Stimulated activated CD8-positive, alpha-beta memory T cell treated with anti-CD3 and anti-CD28 coated beads, Interleukin-4, amount 100 ng/mL, for 48 hours (primary cell): ENCODE measurements at places on chromosomes 6 and 20.

DNA sequence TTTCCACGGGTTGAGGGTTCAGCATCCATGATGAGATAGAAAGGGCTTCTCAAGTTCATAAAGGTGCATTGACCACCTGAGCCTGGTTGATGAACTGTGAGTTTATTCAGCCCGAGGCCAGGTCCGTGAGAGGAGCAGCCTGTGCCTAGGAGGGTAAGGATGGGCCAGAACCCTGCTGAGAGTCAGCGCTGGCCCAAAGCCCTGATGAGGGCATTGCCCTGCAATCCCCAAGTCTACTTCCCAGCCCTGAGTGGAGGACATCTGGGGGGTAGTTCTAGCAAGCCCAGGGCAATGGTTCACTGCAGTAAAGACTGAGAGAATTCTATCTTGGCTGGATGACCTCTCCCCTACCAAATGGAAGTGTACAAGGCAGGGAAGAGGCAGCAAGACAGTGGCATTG, 123.3 kb upstream of the NXT1 start:
- DNase-seq, result no peak

- DNase-seq, result no peak
Observed at GRCh38 chr6:2257363-2257762, 12.0 kb upstream of the GMDS start.

- DNase-seq, result no peak
Observed at GRCh38 chr6:106546691-106547414, 82.4 kb downstream of the RTN4IP1 start.

DNA sequence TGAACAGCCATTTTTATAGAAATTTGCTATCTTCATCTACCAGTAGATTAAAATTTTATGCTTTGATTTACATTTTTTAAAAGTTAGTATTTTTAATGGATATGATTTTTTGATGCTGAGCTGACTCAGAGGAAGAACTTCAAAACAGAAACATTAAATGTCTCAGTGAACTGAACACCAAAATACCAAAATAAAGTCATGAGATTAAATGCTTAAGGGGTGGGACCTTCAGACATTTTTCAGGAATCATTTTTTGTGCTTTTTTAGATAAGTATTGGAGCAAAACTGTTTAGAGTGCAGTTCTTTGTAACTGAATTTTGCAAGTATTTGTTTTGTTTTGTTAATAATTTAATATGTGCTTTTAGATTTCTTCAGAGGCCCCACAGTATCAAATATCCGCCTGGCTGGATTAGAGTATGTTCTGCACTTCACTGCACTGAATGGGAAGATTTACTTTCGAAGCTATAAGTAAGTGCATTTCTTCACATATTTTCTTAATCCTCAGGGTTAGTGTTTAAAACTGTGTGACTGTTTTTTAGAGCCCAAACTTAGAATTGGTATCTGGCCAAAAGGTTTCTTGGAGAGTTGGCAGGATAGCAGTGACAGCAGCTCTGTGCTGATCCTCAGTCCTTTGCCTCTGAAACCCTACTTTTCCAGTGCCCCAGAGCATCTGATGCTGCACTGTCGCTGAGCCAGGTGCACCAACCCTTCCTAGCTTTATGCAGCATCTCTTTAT, 33.7 kb downstream of the RPF2 start:
- DNase-seq, result no peak

DNA sequence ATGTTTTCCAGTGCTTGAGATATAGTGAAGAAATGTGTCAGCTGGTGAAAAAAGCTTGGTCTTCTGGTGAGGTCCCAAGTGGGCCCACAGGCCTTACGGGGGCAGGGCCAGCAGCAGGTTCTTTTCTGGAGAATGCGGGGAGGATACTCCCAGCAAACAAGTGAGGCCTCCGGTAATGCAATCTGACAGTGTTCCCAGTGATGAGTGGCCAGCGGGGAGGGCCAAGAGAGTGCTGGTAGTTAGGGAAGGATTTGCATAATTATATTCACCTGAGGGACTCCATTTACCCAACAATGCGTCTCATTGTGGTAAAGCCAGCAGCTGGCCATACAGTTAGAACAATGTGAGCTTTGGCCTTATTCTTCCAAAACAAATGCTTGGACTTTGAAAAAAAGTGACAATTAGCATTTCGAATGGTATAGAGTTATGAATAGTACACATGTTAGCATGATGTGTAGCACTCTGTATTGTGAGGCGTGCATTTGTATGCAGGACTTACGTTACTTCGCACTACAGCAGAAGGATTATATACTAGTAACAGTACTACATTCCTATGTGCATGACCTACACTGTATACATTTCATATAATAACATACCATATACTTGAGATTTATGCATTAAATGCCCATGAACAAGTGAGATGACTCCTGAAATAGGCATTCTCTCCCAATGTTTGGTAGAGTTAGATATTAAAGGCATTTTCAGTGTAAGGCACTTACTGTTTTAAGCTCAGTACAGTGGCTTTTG, 69.8 kb downstream of the MYB start:
- DNase-seq, result no peak

DNA sequence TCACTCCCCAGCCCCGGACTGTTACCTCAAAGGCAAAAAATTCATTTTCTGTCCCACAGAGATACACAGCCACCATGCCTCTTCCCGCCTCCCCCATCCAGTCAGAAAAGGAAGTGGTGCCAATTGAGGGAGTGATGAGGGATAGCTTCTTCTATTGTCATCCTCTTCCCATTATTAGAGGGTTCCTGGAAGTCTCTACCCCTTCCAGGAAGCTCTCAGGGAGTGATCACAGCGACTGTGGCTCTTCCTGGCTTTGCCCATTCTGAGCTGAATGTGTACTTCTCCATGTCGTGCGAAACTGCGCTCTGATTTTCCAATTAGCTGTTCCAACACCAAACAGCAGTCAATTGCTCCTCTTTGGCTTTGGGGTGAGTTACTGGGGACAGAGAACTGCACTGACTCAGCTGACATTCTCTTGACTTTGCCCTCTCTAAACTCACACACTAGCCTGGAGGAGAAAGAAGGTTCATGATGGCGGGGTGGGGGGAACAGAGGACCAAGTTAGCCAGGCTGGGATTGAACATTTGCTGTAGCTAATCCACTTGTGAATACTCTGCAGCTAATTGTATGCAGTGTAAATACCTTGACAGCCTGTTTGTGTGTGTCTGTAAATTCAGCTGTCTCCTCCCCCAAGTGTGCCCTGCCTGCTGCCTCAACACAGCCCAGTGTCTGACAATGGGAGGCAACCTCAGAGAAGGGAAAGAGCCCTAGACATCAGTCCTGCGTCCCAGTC, 2.4 kb upstream of the MDGA1 start:
- DNase-seq, result no peak

DNA sequence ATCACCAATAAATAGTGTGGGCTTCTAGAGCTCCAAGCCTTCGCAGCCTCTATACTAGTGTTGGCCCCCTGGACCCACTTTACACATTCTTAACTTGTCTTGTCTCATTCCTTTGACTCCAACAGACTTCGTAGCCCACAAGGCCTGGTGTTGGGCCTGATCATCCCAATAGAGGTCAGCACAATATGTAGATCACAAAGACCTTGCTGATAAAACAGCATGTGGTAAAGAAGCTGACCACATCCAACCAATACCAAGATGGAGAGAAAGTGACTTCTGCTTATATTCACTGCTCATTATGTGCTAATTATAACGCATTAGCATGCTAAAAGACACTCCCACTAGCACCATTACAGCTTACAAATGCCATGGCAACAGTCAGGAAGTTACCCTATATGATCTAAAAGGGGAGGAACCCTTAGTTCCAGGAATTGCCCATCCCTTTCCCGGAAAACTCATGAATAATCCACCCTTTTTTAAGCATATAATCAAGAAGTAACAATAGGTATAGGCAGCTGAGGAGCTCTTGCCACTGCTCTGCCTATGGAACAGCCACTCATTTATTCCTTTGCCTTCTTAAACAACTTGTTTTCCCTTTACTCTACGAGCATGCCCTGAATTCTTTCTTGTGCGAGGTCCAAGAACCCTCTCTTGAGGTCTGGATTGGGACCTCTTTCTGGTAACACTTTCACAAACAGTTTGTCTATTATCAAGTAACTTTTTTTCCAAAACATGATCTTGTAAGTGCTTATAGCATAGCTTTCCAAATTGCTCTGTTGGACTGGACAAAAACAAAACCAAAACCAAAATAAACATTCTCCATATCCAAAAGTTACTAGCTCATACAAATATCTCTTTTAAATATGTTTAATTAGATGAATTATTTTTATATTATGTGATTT, 54.6 kb upstream of the ECHDC1 start:
- DNase-seq, result no peak

DNA sequence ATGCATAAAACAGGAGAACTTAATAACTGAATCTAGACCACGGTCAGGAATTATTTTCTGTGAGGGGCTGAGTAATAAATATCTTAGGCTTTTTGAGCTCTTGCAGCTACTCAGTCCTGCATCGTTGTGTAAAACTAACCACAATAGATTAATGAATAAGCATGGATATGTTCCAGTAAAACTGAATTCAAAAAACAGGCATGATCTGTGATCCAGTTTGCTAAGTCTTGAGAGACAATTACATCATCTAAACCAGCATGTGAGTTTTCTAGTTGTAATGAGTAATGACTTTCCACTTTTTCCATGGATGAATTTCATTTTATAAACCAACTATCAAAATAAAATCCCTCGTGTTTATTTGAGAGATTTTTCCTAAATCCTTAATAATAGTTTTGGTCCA, 336.8 kb downstream of the RFPL4B start:
- DNase-seq, result no peak

DNA sequence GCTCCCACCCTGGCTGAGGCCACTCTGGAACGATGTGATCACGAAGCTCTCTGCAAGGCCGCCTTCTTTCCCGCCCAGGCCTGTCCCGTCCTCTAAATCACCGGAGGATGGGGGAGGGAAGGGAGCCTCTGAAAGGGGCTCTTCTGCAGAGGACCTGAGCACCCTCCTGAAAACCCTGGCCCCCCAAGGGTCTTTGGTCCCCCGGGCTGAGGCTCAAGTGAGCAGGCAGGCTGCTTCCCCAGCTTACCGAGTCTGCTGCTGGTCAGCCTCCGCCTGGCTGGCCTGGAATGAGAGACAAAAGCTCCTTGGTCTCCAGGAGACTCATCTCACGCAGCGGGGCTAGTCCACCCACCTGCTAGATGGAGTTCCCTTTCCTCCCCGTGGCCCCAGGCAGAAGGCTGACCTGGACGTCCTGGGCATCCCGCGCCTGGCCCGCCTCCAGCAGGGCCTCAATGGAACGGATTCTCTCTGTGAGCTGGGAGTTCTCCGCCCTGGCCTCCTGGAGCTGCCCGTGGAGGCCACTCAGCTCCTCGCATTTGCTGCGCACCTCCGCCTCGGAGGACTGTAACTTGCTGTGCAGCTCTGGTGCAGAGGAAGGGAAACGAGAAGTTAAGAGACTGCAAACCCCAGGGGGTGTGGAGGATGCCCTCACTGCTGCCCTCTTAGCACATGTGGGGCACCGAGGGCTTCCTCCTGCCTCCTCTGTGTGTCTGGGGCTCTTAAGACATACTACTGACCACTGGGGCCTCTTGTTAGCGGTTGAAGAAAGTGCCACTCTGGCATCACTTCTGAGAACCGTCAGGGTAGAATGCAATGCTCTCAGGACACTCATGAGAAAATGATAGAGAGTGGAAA, 54.7 kb downstream of the RRBP1 start:
- no peak for DNase-seq

DNA sequence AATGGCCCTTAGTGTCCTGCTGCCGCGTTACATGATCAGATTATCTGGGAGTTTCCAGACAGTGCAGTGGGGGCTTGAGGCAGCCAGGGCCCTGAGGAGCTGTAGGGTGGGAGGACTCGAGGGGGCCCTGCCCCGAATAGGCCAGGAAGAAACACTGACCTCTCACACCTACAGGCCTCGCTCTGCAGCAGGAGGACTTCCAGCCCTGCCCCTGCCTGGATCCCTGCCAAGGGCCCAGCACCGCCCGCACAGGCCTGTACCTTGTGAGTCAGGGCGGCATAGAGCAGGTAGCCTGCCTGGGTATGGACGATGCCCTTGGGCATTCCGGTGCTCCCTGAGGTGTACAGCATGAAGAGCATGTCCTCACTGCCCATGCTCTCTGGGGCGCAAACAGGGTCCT, 30.1 kb upstream of the APMAP start:
- no peak for DNase-seq

GRCh38 chr20:62487561-62488354, 12.0 kb upstream of the GATA5 start:
- DNase-seq, result no peak

- no peak for DNase-seq
Observed at GRCh38 chr6:168195712-168196111, 116.7 kb upstream of the FRMD1 start.
